Vein endothelial cell (primary cell): ENCODE measurements at places on chromosomes 1 and 21. TPM values are rescaled to one million over a fixed set of nuclear protein-coding genes. Genes with fewer than 3 reads are reported as not detected.

PLEKHA6 gene
- 3.6 and 13.9 TPM in 2 replicates for total RNA-seq

TRPM2 gene
- total RNA-seq, result 0.33 and 1.1 TPM in 2 replicates

ETNK2 gene
- total RNA-seq, result 16.8 and 30.4 TPM in 2 replicates

OR2G6 gene
- total RNA-seq, result not detected in 2 replicates

TLCD4 gene
- under 0.01 and 0.19 TPM in 2 replicates for total RNA-seq

ACTL8 gene
- total RNA-seq, result not detected in 2 replicates

ZNF593OS gene
- total RNA-seq, result not detected in 2 replicates

SH3D21 gene
- total RNA-seq, result 2.2 and 3.3 TPM in 2 replicates

SYTL1 gene
- under 0.01 and 0.10 TPM in 2 replicates for total RNA-seq

SAMD13 gene
- total RNA-seq, result 2.3 and 2.4 TPM in 2 replicates

BACE2 gene
- 438 and 446 TPM in 2 replicates for total RNA-seq

YBEY gene
- total RNA-seq, result 7.5 and 7.6 TPM in 2 replicates

PNRC2 gene
- total RNA-seq, result 88.2 and 131 TPM in 2 replicates

PADI1 gene
- not detected in 2 replicates for total RNA-seq

BEND5 gene
- 0.65 TPM in 1 of 2 replicates, not detected in the other for total RNA-seq

C1QA gene
- not detected in 2 replicates for total RNA-seq

LMNA gene
- 724 and 847 TPM in 2 replicates for total RNA-seq

HOOK1 gene
- total RNA-seq, result under 0.01 and 0.10 TPM in 2 replicates
